Stimulated activated CD8-positive, alpha-beta memory T cell treated with anti-CD3 and anti-CD28 coated beads, Interleukin-7, amount 100 ng/mL, for 24 hours (primary cell): ENCODE measurements at places on chromosomes 11 and 22.
A peak's percentile ranks its signal among the peaks of the same experiment; 100 is the strongest.

- no peak for DNase-seq
These were observed 152.9 kb downstream of the TENM4 start for GRCh38 chr11:79287952-79288351.

GRCh38 chr22:50176850-50177536, 6.5 kb downstream of the PANX2 start:
- no peak for DNase-seq

- DNase-seq, result no peak
These were observed 6.2 kb upstream of the IL17REL start for GRCh38 chr22:50018608-50019285.

- no peak for DNase-seq
These were observed 38.2 kb upstream of the OR5AK2 start for GRCh38 chr11:56950510-56950909.

DNA sequence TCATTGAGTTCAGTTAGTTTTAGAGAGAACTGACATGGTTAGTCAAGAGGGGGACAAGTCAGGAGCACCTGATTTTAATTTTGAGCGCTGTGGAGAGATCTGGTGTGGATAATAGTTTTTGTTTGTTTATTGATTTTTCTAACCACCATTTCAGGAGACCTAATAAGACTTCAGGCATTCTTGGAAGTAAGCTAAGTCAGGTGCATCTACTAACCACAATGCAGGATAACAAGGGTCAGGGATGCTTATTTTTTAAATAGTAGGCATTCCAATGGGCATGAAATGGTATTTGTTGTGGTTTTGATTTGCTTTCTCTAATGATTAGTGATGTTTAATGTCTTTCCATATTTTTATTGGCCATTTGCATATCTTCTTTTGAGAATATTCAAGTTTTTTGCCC, 212.1 kb downstream of the NAV2 start:
- DNase-seq, result no peak

GRCh38 chr11:69562302-69562701, 78.7 kb upstream of the CCND1 start:
- no peak for DNase-seq

DNA sequence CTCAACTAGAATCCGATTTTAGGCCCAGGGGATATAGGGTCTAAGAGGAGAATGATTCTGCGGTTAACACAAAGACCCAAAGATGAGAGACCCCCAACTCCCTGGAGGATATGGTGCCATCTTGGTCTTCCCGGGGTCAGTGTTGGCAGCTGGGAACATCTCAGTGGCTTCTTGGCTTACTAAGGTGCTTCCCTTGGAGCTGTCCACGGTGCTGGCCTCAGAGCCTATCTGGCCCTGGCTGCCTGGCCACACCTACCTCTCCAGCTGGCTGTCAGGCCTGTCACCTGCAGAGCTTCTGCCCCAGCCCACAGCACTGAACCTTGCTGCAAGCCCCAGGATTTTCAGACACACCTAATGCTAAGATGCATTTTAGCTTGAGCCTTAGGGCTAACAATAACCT, 70.7 kb upstream of the THY1 start:
- DNase-seq, result no peak

DNA sequence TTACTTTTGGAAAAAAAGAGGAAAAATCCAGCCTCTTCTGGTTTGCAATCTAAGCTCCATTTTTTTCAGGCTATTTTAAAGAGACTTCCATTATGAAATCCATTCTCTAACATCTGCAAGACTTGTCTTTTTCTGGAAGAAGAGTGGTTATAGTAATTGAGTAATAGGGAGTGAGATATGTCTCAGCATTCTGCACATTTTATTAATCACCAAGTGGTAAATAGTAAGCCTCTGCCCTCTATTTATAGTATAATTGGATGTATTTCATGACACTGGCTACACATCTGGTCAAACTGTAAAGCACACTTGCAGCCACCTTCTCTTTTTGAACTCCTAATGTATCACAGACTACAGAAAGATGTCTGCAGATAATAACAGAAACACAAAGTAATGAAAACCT, 391.1 kb downstream of the ETS1 start:
- no peak for DNase-seq

GRCh38 chr11:88689548-88690240, 352.2 kb upstream of the CTSC start:
- no peak for DNase-seq

GRCh38 chr11:2097356-2097997, 41.7 kb downstream of the IGF2 start:
- DNase-seq, result no peak

DNA sequence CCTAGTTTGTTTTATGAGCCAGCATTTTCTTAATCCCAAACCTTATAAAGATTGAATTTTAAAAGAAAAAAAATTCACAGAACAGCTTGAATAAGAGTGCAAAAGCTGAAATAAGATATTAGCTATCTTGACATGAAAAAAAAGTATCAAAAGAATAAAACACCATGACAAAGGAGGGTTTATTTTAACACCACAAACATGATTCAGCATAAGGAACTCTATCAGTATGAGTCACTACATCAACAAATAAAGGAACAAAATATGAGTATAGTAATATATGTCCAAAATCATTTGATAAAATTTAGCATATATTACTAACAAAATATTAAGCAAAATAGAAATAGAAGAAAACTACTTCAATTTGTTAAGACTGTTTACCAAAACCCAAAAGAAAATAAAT, 9.6 kb upstream of the LMO1 start:
- no peak for DNase-seq

DNA sequence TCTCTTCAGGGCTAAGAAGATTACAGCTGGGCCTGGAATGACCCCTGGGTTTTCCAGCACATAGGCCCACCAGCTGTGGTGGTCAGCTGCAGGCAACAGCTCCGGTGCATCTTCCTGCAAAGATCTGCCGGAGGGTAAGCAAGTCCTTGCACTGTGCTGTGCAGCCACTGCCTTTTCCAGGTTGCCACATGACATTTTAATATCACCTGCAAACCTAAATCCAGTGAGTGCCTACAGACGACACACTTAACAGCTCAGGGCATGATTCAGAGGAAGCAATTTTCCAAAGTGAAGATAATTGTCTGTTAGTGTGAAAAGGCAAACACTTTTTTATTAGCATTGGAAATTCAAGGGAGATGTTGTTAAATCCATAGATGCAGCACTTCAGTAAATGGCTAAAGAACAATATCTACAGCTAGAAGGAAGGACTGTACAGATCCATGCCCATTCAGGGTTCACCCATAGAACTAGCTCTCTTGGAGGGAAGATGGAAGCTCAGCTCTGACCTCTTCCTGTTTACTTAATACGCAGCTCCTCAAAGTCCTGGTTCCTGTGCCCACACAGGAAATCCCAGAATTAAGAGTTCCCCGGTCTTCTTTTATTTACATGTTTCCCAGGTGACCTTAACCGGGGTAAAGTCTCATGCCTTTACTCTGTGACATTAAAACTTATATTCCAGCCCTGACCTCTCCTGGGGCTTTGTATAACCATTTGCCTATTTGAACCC, 13.3 kb upstream of the NRIP3 start:
- DNase-seq, result no peak

- no peak for DNase-seq
These were observed 158.7 kb upstream of the ARHGAP20 start for GRCh38 chr11:110870816-110871522.

DNA sequence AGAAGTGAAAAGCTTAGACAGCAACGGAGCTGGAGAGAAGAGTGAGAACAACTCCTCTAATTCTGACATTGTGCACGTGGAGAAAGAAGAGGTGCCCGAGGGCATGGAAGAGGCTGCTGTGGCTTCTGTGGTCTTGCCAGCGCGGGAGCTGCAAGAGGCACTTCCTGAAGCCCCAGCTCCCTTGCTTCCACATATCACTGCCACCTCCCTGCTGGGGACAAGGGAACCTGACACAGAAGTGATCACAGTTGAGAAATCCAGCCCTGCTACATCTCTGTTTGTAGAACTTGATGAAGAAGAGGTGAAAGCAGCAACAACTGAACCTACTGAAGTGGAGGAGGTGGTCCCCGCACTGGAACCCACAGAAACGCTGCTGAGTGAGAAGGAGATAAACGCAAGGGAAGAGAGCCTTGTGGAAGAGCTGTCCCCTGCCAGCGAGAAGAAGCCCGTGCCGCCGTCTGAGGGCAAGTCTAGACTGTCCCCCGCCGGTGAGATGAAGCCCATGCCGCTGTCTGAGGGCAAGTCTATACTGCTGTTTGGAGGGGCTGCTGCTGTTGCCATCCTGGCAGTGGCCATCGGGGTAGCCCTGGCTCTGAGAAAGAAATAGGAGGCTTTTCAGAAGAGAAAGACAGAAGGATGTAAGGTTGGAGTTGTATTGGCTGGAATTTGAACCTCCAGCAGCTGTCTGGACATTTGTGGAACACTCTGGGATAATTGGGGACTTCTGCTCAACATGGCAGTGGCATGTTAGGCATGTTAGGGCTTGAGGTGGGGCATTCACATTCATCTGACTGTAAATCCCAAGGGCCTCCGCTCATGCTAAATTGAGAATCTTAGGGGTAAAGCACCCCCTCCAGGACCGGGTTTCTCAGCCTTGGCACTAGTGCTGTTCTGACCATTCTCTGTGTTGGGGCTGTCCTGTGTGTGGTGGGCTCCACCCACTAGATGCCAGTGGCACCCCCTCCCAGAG, 47.1 kb downstream of the BID start:
- no peak for DNase-seq

DNA sequence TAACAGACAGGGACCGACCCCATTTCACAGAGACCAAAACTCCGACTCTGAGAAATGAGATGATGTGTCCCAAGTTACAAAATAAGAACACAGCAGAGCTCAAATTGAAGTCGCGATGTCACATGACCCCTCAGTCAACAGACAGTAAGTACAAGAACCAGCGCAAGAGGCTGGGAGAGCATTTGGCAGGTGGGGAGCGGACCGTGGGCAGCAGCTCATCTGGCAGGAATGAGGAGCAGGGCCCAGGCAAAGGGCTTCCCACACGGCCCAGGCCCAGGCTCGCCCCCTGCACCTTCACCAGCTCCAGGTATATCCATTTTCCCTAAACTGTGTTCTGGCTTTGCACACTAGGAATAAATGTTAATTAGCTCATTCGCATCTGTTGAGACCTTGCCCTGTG, 34.3 kb downstream of the SCUBE1 start:
- no peak for DNase-seq

DNA sequence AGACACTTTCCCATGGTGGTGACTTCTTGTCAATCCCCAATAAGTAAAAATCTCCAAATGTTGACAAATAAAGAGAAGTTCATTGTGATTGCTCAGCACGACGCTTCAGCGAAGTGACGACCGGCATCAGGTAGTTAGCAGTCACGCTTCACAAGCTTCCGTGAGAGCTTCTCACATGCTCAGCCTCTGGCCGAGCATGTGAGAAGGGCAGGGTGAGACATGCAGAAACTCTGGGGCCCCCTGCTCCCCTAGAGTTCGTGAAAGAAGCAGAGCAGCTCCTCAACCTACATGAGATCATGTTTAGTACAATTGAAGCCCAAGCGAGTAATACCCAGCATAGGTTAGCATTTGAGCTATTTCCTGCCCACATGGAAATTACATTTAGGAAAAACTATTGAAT, 4.4 kb upstream of the C11orf16 start:
- DNase-seq, result no peak

- DNase-seq, result no peak
These were observed 621.5 kb upstream of the B3GAT1 start for GRCh38 chr11:135033540-135033939.

GRCh38 chr22:40009951-40010671, 15.4 kb downstream of the FAM83F start:
- DNase-seq, result no peak

- no peak for DNase-seq
These were observed 247.0 kb downstream of the TENM4 start for GRCh38 chr11:79193663-79194310.

GRCh38 chr11:126210871-126211235, 597 bp downstream of the RPUSD4 start:
- no peak for DNase-seq

GRCh38 chr22:22843848-22844247, 43.8 kb upstream of the IGLL5 start:
- DNase-seq, result no peak

GRCh38 chr11:121112498-121113455, 11.7 kb downstream of the TECTA start:
- no peak for DNase-seq

- DNase-seq, result no peak
These were observed 219.5 kb downstream of the DLG2 start for GRCh38 chr11:85407648-85408047.

GRCh38 chr11:127843483-127844396, 743.6 kb downstream of the ETS1 start:
- DNase-seq, result peak; percentile 49

- DNase-seq, result no peak
These were observed 350.6 kb downstream of the TENM4 start for GRCh38 chr11:79090191-79090705.

DNA sequence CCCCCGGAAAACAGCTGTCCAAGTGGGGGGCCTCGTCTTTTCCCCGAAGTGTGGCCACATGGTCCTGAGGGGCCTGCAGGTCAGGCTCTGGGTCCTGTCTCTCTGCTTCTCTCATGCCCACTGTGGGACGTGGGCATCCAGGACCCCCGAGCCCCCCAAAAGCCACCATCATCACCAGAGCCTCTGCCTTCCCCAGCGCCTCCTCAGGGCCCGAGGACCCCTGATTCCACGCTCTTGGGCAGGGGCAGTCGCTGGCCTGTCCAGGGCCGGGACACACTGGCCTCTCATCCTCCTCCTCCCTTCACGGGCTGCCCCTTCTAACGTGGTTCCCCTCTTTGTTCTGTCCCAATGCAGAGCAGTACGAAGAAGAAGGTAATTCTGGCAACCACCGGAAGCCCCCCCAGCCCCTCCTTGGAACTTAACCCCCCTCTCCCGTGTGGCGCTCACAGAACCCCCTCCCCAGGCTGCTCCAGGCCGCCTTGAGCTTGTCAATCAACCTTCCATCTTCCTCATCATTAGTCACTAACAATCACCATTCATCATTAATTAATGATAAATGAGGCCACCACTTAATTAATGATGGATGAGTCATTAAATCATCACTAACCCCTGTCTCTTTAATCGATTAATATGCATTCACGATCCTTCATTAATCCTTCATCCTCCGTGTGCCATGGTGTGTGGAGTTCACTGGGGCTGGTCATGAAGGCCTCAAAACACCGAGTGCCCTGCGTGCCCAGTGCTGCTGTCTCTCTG, 3.9 kb downstream of the TNNT3 start:
- no peak for DNase-seq

DNA sequence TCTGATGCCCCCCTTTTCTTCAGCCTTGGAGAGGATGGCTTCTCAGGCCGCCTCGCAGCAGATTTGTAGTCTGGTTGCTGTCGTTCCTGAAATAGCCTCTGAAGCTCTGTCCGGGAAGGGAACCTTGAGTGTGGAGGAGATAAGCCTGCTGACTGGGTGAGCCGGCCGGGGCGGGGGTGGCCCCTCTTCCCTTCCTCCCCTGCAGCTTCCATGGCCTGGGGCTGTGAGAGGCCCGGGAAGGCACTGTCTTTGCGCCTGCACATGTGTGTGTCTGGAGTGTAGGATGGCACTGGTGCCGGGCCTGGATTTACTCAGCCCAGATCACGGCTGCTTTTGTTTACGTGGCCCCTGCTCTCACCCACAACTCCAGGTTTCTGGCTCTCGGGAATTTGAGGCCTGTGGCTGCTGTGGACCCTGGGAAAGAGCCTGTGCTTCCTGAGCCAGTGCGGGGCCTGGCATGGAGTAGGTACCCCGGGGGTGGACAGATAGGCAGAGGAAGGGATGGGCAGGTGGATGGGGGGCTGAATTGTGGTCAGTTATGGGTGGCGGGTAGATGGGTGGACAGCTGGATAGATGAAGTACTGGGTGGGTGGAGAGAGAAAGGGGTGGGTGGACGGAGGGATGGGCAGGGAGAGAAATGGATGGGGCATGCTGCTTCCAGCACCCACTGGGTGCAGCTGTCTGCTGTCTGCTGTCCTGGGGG, 16.6 kb downstream of the KCNQ1 start:
- DNase-seq, result no peak
